A549 treated with CpdA at 1 μM for 4 hours (cell line): ENCODE measurements at places on chromosomes 13 and 19. TPM values are rescaled to one million over a fixed set of nuclear protein-coding genes. Genes with fewer than 3 reads are reported as not detected.

Gene CGB8
- total RNA-seq, result 2.1 to 8.1 TPM (median 4.6 TPM) in 5 replicates

Gene PRR22
- total RNA-seq, result 1.4 to 3.2 TPM (median 2.7 TPM) in 5 replicates

Gene ZNF490
- total RNA-seq, result 0.55 to 0.78 TPM (median 0.62 TPM) in 5 replicates

Gene ZNF471
- total RNA-seq, result 0.02 to 0.05 TPM (median 0.03 TPM) in 4 of 5 replicates, not detected in the other

Gene MRPL57
- total RNA-seq, result 19.0 to 26.4 TPM (median 24.9 TPM) in 5 replicates

Gene INAFM1
- 5.0 to 10.3 TPM (median 9.9 TPM) in 5 replicates for total RNA-seq

Gene MAP4K1
- 0.30 to 1.5 TPM (median 1.1 TPM) in 5 replicates for total RNA-seq

Gene DHX34
- total RNA-seq, result 25.9 to 37.1 TPM (median 34.8 TPM) in 5 replicates

Gene CPB2
- total RNA-seq, result not detected in 5 replicates

Gene TNNT1
- 115 to 148 TPM (median 126 TPM) in 5 replicates for total RNA-seq

Gene ATP8A2
- not detected in 5 replicates for total RNA-seq

Gene TMEM272
- 0.01 TPM in 1 of 5 replicates, not detected in the others for total RNA-seq

Gene NBEA
- 1.7 to 2.8 TPM (median 2.0 TPM) in 5 replicates for total RNA-seq

Gene EDNRB
- total RNA-seq, result not detected in 5 replicates

Gene KCNN4
- 47.6 to 69.1 TPM (median 56.3 TPM) in 5 replicates for total RNA-seq

Gene DYRK1B
- 18.3 to 26.0 TPM (median 23.3 TPM) in 5 replicates for total RNA-seq

Gene SULT2B1
- 12.3 to 17.8 TPM (median 15.5 TPM) in 5 replicates for total RNA-seq

Gene ZNF230
- total RNA-seq, result 2.5 to 3.8 TPM (median 3.5 TPM) in 5 replicates

Gene HS6ST3
- total RNA-seq, result not detected in 5 replicates

Gene LILRB4
- 0.07 TPM in 1 of 5 replicates, not detected in the others for total RNA-seq

Gene PRX
- 1.2 to 1.9 TPM (median 1.5 TPM) in 5 replicates for total RNA-seq

Gene B3GNT8
- 0.09 to 0.43 TPM (median 0.11 TPM) in 3 of 5 replicates, not detected in the others for total RNA-seq

Gene IGFL4
- total RNA-seq, result 0.37 to 0.74 TPM (median 0.51 TPM) in 5 replicates

Gene ATP4B
- not detected in 5 replicates for total RNA-seq

Gene TFDP1
- total RNA-seq, result 90.3 to 108 TPM (median 104 TPM) in 5 replicates

Gene CFAP97D2
- total RNA-seq, result not detected in 5 replicates

Gene ZNF208
- not detected in 5 replicates for total RNA-seq

Gene UBE2L5
- total RNA-seq, result not detected in 5 replicates

Gene VAV1
- total RNA-seq, result 6.2 to 9.5 TPM (median 7.4 TPM) in 5 replicates

Gene CLEC17A
- not detected in 5 replicates for total RNA-seq

Gene GADD45B
- total RNA-seq, result 31.1 to 38.6 TPM (median 37.1 TPM) in 5 replicates

Gene FOSB
- total RNA-seq, result 13.4 to 19.5 TPM (median 15.8 TPM) in 5 replicates

Gene ZNF506
- 0.06 to 0.36 TPM (median 0.08 TPM) in 4 of 5 replicates, not detected in the other for total RNA-seq

Gene CCDC8
- total RNA-seq, result not detected in 5 replicates

Gene C5AR1
- total RNA-seq, result 0.85 to 2.0 TPM (median 1.6 TPM) in 5 replicates

Gene MCEMP1
- total RNA-seq, result not detected in 5 replicates

Gene CGB3
- 0.09 to 0.44 TPM in 2 of 5 replicates, not detected in the others for total RNA-seq

Gene LEUTX
- total RNA-seq, result not detected in 5 replicates
